ENCODE measurements at places on chromosomes 3 and 15.

DNA sequence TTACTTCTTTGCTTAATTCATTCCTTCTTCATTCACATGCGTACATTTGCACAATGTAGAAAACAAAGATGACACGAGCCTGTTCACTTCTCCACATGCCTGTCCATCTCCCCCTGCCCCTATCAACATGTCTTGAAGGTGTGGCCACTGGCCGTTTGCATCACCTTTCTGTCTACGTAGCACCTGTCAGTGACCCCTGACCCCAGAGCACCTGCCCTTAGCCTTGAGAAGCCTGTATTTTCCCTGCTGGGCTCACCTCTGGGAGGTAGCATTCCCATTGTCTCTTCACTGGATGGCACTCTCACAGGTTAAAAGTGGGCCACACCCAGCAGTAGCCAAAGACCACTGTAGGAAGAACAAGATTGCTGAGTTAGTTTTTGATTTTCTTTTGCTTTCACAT is 234.1 kb downstream of the THSD4 start:
- no peak for DNase-seq

- no peak for DNase-seq
These were observed 97.7 kb downstream of the CNTN6 start for GRCh38 chr3:1190569-1190968.

DNA sequence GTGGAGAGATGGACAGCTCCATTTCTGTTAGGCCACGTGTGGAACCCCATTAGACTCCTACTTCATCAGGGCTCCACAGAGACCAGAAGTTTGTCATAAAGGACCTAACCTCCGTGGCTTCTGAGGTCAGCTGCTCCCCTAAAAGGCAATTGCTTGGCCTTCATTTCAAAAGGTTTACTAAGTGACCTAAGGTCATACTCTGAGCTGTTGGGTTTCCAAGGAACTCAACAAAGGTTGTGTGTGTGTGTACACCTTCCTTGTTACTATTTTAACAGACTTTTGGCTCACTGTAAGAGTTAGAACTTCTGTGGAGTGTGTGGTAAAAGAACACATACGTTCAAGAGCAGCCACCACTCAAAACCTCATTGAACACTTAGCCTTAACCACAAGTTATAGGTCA is 73.9 kb downstream of the SEC22A start:
- no peak for DNase-seq

DNA sequence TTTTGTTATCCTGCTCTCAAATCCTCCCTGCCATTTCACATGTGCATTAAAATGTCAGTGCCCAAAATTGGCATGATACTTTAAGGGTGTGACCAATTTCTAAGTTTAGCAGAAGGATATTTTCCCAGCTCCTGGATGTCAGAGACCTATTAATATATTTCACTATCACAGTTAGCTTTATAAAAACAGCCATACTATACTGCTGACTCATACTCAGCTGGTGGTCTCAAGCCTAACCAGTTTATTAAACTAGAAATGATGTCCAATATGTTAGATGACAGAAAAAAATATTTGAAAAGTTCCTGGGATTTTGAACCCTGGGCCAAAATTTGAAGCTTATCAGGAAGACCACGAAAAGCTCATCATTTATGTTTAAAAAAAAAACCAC is 60.9 kb upstream of the ZNF280D start:
- DNase-seq = no peak

DNA sequence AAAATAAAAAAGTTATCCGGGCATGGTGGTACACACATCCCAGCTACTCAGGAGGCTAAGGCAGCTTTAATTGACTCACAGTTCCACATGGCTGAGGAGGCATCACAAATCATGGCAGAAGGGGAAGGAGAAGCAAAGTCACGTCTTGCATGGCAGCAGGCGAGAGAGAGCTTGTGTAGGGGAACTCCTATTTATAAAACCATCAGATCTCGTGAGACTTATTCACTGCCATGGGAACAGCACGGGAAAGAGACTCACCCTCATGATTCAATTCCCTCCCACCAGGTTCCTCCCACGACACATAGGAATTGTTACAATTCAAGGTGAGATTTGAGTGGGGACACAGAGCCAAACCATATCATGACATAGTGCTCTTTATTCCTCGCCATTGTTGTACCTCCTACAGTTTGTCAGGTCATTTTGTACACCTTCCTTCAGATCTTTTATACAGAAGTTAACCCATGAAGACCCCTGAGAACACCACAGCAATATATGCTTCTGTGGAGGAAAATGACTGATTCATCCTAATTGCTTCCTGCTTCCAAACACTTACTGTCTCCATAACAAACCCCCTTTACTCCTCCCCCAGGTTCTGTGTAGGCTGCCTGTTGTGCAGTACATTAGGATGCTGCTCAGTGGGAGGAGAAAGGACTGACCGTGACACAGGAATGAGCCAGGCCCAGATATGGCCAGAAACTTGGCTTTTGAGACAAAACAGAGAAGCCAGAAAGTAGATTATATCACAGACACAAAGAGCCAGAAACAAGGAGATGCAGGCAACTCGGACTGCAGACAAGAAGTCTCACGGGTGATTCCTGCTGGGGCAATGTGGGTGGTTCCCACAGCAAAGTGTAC is 67.9 kb upstream of the HEG1 start:
- no peak for DNase-seq

GRCh38 chr15:63600001-63600615 is 2.9 kb downstream of the FBXL22 start:
- no peak for DNase-seq

GRCh38 chr15:89972085-89972484 is 29.0 kb upstream of the ZNF710 start:
- no peak for DNase-seq

DNA sequence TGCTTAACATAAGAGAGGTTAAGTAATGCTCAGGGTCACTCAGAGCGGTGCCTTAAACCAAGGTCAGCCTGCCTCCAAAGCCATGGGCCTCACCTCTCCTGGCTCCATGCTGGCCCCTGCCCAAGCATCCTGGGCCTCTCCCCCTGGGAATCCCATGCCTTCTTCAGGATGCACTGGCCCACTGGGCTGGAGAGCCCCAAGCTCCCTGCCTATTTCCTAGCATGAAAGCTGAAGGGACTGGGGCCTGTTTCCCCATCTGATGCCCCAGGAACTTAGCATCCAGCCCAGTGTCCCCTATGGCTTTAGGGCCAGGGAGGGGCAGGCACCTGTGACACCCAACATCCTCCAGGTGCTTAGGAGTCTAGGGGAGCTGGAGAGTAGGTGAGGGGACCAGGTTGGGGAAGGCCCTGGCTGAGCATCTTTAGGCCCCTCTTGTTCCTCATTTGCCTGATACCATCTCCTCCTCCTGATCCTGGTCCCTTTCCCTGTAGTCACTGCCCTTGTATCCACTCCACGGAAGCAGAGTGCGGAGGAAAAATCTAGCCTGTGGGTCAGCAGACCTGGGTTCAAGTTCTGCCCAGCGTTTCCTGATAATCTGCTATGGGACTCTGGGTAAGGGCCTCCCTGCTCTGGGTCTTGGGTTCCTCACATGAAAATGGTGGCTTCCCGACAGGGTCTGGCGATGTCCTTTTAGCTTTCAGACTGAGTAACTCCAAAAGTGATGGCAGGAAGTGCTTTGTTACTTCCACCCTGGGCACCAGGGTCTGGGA is 28.6 kb downstream of the EHD4 start:
- DNase-seq = no peak

DNA sequence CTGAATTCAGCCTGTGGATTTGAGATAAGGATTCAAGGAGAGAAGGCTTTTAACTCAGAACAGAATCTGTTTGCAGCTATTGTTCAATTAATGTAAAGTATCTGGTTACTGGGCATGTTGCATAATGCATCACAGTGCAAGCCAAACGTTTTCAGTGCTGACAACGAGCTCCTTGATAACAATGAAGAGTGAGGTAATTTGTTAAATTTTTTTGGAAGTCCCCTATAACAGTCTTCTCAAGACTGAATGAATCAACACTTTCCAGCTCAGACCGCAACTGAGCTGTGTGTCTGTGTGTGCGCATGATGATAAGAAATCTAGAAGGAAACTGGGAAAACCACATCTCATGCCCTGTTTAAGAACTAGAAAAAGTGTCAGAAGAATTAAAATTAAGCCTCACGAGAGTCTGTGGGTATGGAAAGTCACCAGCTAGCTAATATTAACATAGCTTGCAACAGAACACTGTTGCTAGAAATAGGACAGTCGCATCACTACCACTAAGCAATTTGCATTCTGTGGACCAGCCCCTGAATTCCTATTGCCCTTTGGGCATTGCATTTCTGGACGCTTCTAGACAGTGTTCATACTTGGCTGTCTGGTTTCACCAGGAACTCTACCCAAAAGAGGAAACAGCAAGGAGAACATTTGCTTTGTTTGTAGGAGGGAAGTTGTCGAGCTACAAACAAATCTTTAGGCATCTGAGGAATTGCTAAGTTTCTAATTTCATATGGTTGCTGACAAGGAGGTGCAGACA is 43.7 kb upstream of the ATP2C1 start:
- no peak for DNase-seq

- no peak for DNase-seq
These were observed 48.2 kb downstream of the FEM1B start for GRCh38 chr15:68325726-68326125.

GRCh38 chr3:69235882-69236281 is 113.5 kb upstream of the LMOD3 start:
- DNase-seq = no peak

GRCh38 chr15:68626283-68626682 is 47.5 kb downstream of the CORO2B start:
- no peak for DNase-seq

DNA sequence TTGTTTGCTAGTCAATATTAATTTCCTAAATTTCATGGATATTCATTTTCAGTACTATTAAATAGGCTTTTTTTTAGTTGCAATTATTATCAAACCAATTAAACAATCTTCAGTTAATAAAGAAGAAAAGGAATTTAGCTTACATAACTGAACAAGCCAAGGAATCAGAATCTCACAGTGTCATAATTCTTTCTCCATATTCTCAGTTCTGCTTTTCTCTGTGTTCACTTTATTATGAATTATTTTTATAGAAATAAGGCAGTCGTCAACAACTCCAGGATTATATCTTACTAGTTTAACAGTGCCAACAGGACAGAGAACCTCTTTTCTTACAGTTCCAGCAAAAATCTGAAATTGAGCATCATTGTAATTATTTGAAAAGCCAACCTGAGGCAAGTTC is 221.7 kb downstream of the CGGBP1 start:
- DNase-seq = no peak

DNA sequence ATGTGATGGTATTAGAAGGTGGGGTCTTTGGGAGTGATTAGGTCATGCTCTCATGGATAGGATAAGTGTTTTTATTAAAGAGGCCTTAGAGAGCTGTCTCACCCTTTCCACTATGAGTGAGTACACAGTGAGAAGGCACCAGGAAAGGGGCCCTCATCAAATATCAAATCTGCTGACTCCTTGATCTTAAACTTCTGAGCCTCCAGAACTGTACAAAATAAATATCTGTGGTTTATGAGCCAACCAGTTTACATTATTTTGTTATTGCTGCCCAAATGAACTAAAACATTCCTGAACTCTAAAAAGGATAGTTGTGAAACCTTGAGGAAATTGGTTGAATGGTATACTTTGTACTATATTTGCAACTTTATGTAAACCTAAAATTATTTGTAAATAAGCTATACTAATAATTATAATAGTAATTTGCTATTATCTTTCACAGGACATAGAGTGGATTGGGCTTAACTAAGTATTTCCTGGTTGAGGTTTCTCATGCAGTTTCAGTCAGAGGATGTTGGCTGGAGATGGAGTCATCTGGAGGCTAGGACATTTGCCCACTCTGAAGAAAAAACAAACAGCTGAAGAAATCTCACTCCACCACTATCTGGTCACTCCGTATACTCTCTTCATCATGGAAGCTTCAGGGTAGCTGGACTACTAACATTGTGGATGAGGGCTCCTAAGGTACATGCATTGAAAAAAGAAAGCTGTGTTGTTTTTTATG is 1068.6 kb upstream of the CADM2 start:
- DNase-seq = no peak

DNA sequence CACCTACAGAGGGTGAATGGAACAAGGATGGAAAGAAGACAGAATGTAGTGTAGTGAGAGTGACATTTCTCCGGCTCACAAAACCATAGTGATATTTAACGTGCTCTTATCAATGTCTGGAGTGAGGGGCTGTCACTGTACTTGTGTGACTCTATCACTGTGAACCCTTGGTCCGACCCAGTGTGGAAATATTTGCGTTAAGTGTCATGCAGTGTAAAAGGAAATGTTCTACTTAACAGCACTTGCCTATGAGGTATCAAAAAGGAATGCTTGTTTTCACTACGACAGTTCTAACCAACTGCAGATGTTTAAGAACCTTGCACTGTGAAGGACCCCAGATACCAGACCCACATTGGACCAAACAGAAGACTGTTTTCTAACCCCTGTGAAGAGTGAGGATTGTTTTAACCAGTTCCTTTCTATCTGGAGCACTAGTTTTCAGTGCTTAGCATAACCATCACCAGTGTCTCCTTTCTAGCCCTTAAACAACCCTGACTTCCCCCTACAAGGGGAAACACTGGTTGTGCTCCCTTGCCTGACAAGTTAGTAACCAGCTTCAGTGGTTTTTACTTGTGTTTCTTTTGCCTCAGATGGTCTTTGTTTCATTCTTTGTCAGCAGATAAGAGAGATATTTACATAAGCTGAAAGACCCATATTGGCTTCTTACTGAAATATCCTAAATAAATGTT is 144.7 kb upstream of the ABHD17C start:
- DNase-seq = no peak

DNA sequence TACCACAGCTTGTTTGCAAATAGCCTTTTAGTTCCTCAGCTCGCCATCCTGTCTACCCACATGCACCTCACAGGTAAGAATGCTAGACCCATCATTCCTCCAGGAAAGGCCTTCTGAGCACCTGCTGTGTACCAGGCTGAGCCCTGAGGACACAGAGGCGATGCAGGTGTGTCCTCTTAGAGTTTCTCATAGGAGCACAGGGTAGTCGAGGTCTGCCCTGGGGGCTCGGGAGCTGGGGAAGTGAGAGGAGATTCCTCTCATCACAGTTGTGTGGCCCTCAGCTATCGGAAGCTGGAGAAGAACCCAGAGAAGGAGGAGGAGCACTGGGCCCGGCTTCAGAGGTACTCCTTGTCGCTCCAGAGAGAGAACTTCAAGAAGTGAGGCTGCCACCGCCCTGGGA is 8.0 kb downstream of the MESP1 start:
- DNase-seq = no peak

GRCh38 chr3:142285083-142285517 is 59.7 kb upstream of the GK5 start:
- no peak for DNase-seq

DNA sequence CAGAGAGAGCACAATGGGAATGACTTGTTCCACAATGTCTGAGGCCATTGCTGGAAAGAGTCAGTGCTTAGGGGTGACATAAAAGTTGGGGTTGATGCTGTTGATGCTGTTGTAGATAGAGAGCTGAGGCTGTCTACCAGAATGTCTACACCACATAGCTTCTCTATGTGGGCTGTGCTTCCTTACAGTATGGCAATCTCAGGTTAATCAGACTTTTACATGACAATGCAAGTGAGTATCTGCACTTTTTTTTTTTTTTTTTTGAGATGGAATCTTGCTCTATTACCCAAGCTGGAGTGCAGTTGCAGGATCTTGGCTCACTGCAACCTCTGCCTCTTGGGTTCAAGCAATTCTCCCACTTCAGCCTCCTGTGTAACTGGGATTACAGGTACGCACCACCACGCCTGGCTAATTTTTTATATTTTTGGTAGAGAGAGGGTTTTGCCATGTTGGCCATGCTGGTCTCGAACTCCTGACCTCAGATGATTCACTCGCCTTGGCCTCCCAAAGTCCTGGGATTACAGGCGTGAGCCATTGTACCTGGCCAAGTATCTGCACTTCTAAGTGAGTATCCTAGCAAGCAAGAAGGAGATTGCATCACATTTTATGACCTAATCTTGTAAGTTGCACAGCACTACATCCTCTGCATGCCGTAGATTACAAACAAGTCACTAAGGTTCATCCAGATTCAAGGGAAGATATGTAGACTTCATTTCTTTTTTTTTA is 28.7 kb downstream of the DLEC1 start:
- DNase-seq = no peak
